Muscle of leg (tissue), 16 donors: ENCODE measurements at places on chromosomes 13 and 19. TPM values are rescaled to one million over a fixed set of nuclear protein-coding genes. Genes with fewer than 3 reads are reported as not detected.
A peak's percentile ranks its signal among the peaks of the same experiment; 100 is the strongest.

Gene CGB5
- total RNA-seq: 0.40 TPM

Gene SH2D3A
- 0.13 TPM for total RNA-seq

Gene BORA
- total RNA-seq: 3.7 TPM

Gene ANGPTL4
- 1.2 TPM for total RNA-seq

- peaks cover 10% of the 10 kb centered on the region for H3K4me1 ChIP-seq
- no peak overlapping the region for H3K4me3 ChIP-seq
- DNase-seq: peak; percentile 88
- H3K27me3 ChIP-seq: peaks cover 4% of the 10 kb centered on the region
Observed at GRCh38 chr19:48569814-48570213, 17.8 kb downstream of the SULT2B1 start.

DNA sequence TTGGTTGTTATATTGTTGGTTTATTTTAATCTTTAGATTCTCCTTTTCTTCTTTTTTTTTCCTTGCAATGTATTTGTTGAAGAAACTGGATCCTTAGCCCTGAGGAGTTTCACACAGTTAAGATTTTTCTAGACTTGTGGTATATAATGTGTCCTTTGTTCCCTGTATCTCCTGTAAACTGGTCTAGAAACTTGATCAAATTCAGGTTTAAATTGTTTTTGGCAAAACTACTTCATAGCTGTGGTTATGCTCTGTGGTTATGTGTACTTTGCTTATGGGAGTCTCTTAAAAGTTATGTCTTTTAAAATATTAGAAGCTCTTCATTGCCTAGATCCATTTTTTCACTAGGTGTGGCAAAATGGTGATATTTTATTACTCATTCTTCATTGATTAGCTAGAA lies 3.7 kb upstream of the MTRF1 start:
- DNase-seq: no peak
- H3K27me3 ChIP-seq: no peaks in the 10 kb centered on the region
- no peak overlapping the region for H3K27ac ChIP-seq
- no peak overlapping the region for H3K4me3 ChIP-seq
- H3K36me3 ChIP-seq: no peaks in the 10 kb centered on the region
- H3K4me1 ChIP-seq: peaks cover 2% of the 10 kb centered on the region

- no peaks in the 10 kb centered on the region for H3K4me1 ChIP-seq
- no peaks in the 10 kb centered on the region for H3K36me3 ChIP-seq
- no peak overlapping the region for H3K27ac ChIP-seq
- no peaks in the 10 kb centered on the region for H3K27me3 ChIP-seq
Observed at GRCh38 chr13:91115776-91116175, 231.7 kb upstream of the MIR17HG start.

- H3K4me1 ChIP-seq: peaks cover 19% of the 10 kb centered on the region
- no peaks in the 10 kb centered on the region for H3K27me3 ChIP-seq
- H3K27ac ChIP-seq: peak within 1 kb of the TSS; percentile 90
- H3K4me3 ChIP-seq: peak within 1 kb of the TSS; percentile 93
- DNase-seq: no peak
Observed at GRCh38 chr19:35717665-35718344, at the start of gene KMT2B. Gene KMT2B (plus strand): TSS chr19:35718003. CDS start chr19:35718019, 16 bp downstream.

- H3K36me3 ChIP-seq: no peaks in the 10 kb centered on the region
- H3K27me3 ChIP-seq: no peaks in the 10 kb centered on the region
- no peak overlapping the region for H3K4me3 ChIP-seq
- peaks cover 35% of the 10 kb centered on the region for H3K4me1 ChIP-seq
Observed at GRCh38 chr19:40407714-40408597, 5.2 kb downstream of the PRX start.

DNA sequence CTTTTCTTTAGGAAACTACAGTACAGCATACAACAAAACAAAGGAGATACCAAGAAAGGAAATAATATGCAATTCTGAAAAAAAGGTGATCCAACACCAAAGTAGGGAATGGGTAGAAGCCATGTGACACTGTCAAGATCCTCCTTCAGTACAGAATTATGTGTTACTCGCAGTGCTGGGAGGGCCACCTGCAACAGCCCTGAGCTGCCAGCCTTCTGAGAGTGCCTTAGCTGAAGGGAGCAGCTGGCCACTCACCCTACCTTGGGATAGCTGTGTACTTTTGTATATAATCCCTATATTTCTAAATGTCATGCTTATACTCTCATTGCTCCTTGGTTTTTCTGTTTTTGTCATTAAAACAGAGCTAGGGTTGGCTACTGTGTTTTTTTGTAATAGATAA lies 1518.2 kb upstream of the PCDH20 start:
- no peak for DNase-seq
- no peak overlapping the region for H3K4me3 ChIP-seq
- H3K4me1 ChIP-seq: no peaks in the 10 kb centered on the region
- H3K36me3 ChIP-seq: no peaks in the 10 kb centered on the region
- no peaks in the 10 kb centered on the region for H3K27me3 ChIP-seq
- H3K27ac ChIP-seq: no peak overlapping the region

- H3K4me3 ChIP-seq: no peak overlapping the region
- H3K36me3 ChIP-seq: no peaks in the 10 kb centered on the region
- no peak for DNase-seq
- no peak overlapping the region for H3K27ac ChIP-seq
Observed at GRCh38 chr13:47303626-47304025, 406.8 kb upstream of the HTR2A start.

- H3K36me3 ChIP-seq: peaks cover 5% of the 10 kb centered on the region
- no peaks in the 10 kb centered on the region for H3K27me3 ChIP-seq
- no peak for DNase-seq
- H3K4me1 ChIP-seq: peaks cover 2% of the 10 kb centered on the region
Observed at GRCh38 chr19:33507021-33507956, 14.3 kb downstream of the PEPD start.

GRCh38 chr19:14817052-14817451 lies 17.9 kb downstream of the OR7A5 start:
- H3K27me3 ChIP-seq: no peaks in the 10 kb centered on the region
- no peaks in the 10 kb centered on the region for H3K36me3 ChIP-seq
- no peaks in the 10 kb centered on the region for H3K4me1 ChIP-seq
- no peak overlapping the region for H3K27ac ChIP-seq

- no peak overlapping the region for H3K27ac ChIP-seq
- peaks cover 9% of the 10 kb centered on the region for H3K36me3 ChIP-seq
- H3K4me3 ChIP-seq: no peak overlapping the region
- no peak for DNase-seq
- H3K27me3 ChIP-seq: peaks cover 18% of the 10 kb centered on the region
Observed at GRCh38 chr19:50729894-50730293, 6.7 kb downstream of the CLEC11A start.

- no peaks in the 10 kb centered on the region for H3K27me3 ChIP-seq
- DNase-seq: no peak
- no peaks in the 10 kb centered on the region for H3K36me3 ChIP-seq
- H3K27ac ChIP-seq: no peak overlapping the region
- H3K4me3 ChIP-seq: no peak overlapping the region
Observed at GRCh38 chr13:80496721-80497397, 155.9 kb upstream of the SPRY2 start.

DNA sequence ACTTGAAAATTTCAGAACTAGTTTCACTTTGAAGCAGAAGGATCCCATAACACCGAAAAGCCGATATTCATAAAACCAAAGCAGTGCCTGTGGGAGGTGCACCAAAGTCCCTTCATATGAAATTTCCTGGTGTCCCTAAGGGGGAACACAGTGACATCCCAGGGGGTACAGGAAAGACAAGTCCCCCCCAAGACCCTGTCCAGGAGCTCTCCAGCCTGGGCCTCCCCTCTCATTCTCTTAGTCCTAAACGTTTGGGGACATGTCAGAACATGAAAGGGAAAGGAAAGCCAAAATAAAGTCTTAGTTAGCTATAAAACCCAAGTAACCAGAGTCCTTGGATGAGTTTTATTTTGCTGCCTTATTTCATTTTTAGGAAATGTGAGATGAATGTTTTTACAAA lies 56.6 kb downstream of the MRPL57 start:
- H3K27me3 ChIP-seq: peaks cover 8% of the 10 kb centered on the region
- peaks cover 2% of the 10 kb centered on the region for H3K4me1 ChIP-seq
- no peak overlapping the region for H3K4me3 ChIP-seq
- DNase-seq: no peak

DNA sequence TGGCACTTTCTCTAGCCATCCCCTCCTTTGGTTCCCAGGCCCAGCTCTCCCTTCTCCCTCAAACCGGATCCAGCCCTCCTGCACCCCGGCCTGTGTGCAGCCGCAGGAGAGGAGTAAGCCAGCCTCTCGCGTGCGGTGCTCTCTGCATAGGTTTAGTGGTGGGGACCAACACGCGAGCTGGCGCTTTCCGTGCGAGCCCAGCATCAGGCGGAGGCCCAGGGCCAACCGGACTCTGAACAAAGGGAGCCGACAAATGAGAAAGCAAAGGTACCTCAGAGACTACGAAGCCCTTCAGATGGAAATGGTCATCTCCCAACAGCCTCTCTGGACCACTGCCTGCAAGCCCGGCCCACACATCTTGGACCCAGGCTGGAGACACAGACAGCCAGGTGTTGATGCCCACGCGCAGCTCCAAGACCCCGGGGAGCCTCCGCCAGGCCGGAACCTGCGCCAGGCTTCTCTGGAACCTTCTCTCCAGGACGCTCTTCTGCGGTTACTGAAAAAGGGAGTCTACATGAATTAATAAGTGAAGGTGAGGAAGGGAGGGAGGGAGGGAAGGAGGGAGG lies 16.5 kb upstream of the LATS2 start:
- DNase-seq: no peak
- peaks cover 3% of the 10 kb centered on the region for H3K27me3 ChIP-seq
- no peaks in the 10 kb centered on the region for H3K36me3 ChIP-seq

DNA sequence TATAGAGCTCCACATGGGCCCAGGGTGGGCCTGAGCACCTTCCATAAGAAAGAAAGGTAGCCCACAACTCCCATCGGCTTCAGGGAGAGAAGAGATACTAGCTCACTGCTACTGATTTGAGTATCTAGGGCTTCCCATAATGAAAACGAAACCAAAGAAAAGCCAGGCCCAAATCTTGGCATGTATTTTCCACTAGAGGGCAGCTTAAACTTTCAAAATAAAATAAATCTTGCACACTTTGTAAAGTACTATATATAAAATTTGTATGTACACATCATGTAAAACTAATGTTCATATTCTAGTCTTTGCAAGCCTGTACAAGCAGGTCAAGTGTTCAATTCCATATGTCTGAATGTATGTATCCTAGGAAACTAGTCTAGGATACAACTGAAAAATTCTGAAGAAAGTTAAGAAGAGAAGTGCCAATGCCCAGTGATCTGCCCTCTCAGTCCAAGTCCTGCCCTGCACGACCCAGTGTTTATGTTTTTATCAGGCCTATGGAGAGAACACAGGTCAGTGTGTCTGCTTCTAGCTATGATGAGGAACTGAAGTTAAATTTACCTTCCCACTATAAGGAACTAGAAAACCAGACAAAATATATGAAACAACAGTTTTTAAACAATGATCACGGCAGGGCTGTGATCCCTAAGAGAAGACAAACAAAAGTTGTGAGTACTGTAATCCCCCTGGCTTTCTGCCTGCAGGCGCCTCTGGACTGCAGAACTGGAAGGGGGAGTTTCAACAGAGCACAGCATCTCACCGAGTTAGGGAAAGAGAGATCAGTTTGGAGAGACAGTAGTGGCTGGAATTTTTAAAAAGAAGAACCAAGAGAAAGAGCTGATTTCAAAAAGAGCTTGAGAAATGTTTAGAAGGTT lies 475.7 kb downstream of the UQCRFS1 start:
- no peaks in the 10 kb centered on the region for H3K27me3 ChIP-seq
- H3K27ac ChIP-seq: peak overlapping the region; percentile 35
- peak; percentile 75 for DNase-seq
- no peak overlapping the region for H3K4me3 ChIP-seq
- H3K36me3 ChIP-seq: no peaks in the 10 kb centered on the region
- peaks cover 7% of the 10 kb centered on the region for H3K4me1 ChIP-seq

- no peaks in the 10 kb centered on the region for H3K36me3 ChIP-seq
- no peaks in the 10 kb centered on the region for H3K27me3 ChIP-seq
- no peak for DNase-seq
- no peaks in the 10 kb centered on the region for H3K4me1 ChIP-seq
- no peak overlapping the region for H3K4me3 ChIP-seq
Observed at GRCh38 chr13:39269411-39269810, 231.2 kb downstream of the NHLRC3 start.

DNA sequence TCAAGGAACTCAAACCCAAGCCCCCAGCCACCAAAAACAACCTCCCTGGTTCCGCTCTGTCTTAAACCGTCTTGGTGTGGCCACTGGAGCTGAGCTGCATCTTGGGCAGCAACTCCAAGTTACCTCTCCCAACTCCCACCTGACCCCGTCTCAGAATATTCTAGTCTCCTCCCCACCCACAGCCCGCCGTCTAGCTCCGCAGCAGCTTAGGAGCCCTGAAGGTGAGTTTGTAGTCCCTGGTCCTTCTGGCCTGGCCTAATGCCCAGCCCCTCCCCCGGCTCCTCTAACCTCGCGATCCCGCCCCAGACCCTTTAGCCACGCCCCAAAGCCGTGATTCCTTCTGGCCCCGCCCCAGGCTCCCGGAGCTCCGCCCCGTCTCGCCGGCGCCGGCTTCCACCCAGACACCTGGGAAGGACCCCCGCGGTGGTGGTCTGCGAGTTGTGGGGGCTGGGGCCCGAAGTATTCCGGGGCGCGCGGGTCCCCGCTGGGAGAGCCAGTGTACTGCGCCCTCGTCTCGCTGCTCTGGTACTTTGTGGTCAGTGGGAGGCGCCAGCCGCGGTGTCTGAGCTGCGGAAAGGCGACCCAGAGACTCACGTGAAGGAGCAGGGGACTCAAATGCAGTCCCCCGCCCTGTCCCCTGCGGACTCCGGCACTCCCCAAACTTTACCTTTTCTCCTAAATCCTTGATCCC lies 2.5 kb upstream of the LHB start:
- H3K36me3 ChIP-seq: peaks cover 19% of the 10 kb centered on the region
- DNase-seq: peak; percentile 32
- H3K4me3 ChIP-seq: no peak overlapping the region
- H3K27ac ChIP-seq: no peak overlapping the region
- H3K4me1 ChIP-seq: peaks cover 21% of the 10 kb centered on the region
- H3K27me3 ChIP-seq: peaks cover 47% of the 10 kb centered on the region

DNA sequence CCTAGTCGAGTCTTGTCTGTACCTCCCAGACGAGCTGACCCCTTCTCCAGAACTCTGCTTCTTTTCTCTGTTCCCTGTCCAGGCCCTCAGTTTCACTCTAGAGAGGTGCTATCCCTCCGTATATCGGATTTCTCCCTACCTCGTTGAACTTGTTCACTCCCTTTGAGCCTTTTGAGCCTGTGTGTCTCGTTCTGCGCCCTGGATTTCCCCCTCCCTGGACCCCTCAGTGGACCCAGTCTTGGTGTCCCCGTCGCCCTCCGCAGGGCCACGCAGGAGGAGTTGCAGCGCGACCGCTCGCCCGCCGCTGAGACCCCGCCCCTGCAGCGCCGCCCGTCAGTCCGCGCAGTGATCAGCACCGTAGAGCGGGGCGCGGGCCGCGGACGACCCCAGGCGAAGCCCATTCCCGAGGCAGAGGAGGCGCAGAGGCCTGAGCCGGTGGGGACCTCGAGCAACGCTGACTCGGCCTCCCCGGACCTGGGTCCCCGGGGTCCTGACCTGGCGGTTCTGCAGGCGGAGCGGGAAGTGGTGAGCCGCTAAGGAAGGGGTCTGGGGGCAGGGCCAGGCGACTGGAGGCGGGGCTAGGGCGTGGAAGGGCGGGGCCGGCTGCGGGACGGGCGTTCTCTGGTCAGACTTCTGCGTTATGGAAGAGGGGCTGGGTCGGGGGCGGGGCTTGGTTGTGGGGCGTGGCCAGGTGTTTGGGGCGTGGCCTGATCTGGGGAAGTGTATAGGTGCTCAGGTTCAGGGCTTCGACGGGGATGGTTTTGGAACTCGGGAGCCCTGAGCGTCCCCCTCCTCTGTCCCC lies 5.5 kb downstream of the EPS8L1 start:
- H3K4me1 ChIP-seq: peaks cover 41% of the 10 kb centered on the region
- H3K27ac ChIP-seq: no peak overlapping the region
- peak; percentile 64 for DNase-seq
